Activated CD4-positive, alpha-beta memory T cell treated with anti-CD3 and anti-CD28 coated beads, Interleukin-2, amount 10 ng/mL, durations not matched to agents 7 days and 5 days (primary cell): ENCODE measurements at places on chromosomes 5 and 9.

- DNase-seq, result no peak
- no peaks in the 10 kb centered on the region for H3K4me1 ChIP-seq
- no peak overlapping the region for H3K4me3 ChIP-seq
- H3K27ac ChIP-seq, result no peak overlapping the region
Measured at GRCh38 chr9:7287986-7288385, 511.6 kb downstream of the DMAC1 start.

GRCh38 chr5:14189680-14190079 lies 46.5 kb downstream of the TRIO start:
- H3K27me3 ChIP-seq, result peaks cover 2% of the 10 kb centered on the region
- no peak overlapping the region for H3K4me3 ChIP-seq
- DNase-seq, result no peak
- no peaks in the 10 kb centered on the region for H3K36me3 ChIP-seq
- H3K27ac ChIP-seq, result no peak overlapping the region
- no peaks in the 10 kb centered on the region for H3K4me1 ChIP-seq

- H3K4me1 ChIP-seq, result no peaks in the 10 kb centered on the region
- DNase-seq, result no peak
- peaks cover 14% of the 10 kb centered on the region for H3K27me3 ChIP-seq
- H3K4me3 ChIP-seq, result no peak overlapping the region
Measured at GRCh38 chr9:130333041-130333711, 67.6 kb downstream of the HMCN2 start.

GRCh38 chr9:93427655-93428379 lies 23.7 kb upstream of the FAM120A start:
- no peak overlapping the region for H3K4me3 ChIP-seq
- H3K27me3 ChIP-seq, result peaks cover 26% of the 10 kb centered on the region
- no peak for DNase-seq
- peaks cover 2% of the 10 kb centered on the region for H3K4me1 ChIP-seq

- no peaks in the 10 kb centered on the region for H3K27me3 ChIP-seq
- DNase-seq, result no peak
- no peak overlapping the region for H3K4me3 ChIP-seq
- H3K36me3 ChIP-seq, result no peaks in the 10 kb centered on the region
- no peaks in the 10 kb centered on the region for H3K4me1 ChIP-seq
- H3K27ac ChIP-seq, result no peak overlapping the region
Measured at GRCh38 chr9:28034242-28034641, 461.0 kb upstream of the C9orf72 start.

- DNase-seq, result no peak
- no peak overlapping the region for H3K4me3 ChIP-seq
- H3K27me3 ChIP-seq, result peaks cover 17% of the 10 kb centered on the region
- peaks cover 37% of the 10 kb centered on the region for H3K4me1 ChIP-seq
- no peak overlapping the region for H3K27ac ChIP-seq
- H3K36me3 ChIP-seq, result peaks cover 25% of the 10 kb centered on the region
Measured at GRCh38 chr9:21336457-21336856, 1.3 kb upstream of the KLHL9 start.

GRCh38 chr5:157793301-157793700 lies 49.8 kb downstream of the LSM11 start:
- H3K36me3 ChIP-seq, result peaks cover 38% of the 10 kb centered on the region
- H3K27ac ChIP-seq, result no peak overlapping the region
- H3K27me3 ChIP-seq, result no peaks in the 10 kb centered on the region
- DNase-seq, result no peak

DNA sequence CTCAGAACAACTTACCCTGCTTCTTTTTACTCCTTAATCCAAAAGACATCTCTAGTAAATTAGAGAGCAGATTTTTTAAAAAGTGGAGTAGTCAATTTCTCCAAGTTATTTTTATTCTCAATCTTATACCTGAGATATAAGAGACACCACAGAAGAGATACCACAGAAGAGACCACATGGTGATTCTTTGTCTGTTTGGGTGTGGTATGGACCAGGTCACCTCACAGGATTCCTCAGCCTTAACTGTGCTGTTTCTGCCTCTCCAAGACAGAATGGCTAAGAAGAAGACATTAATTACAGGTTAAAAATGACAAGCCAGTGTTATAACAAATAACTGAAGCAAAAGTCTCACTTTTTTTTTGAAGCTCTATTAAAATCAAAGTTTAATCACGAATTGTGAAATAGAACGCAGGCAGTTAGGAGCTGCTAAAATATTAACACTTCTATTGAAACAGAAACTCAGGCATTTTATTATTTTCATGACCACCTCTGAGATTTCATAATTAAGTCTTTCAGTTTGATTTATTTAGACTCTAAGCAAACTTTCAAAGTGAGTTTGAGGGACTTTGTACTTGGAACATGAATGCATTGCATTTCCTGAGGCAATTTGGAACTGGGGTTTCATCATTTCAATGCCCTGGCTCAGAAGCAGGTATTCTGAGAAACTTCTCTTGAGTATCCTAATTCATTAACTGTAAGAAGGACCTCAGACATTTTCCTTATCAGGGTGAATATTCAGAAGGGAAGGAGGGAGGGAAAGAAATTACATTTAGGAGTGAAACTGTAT lies 280.7 kb downstream of the KCTD16 start:
- no peak overlapping the region for H3K4me3 ChIP-seq
- H3K4me1 ChIP-seq, result no peaks in the 10 kb centered on the region
- H3K27me3 ChIP-seq, result no peaks in the 10 kb centered on the region
- no peaks in the 10 kb centered on the region for H3K36me3 ChIP-seq

DNA sequence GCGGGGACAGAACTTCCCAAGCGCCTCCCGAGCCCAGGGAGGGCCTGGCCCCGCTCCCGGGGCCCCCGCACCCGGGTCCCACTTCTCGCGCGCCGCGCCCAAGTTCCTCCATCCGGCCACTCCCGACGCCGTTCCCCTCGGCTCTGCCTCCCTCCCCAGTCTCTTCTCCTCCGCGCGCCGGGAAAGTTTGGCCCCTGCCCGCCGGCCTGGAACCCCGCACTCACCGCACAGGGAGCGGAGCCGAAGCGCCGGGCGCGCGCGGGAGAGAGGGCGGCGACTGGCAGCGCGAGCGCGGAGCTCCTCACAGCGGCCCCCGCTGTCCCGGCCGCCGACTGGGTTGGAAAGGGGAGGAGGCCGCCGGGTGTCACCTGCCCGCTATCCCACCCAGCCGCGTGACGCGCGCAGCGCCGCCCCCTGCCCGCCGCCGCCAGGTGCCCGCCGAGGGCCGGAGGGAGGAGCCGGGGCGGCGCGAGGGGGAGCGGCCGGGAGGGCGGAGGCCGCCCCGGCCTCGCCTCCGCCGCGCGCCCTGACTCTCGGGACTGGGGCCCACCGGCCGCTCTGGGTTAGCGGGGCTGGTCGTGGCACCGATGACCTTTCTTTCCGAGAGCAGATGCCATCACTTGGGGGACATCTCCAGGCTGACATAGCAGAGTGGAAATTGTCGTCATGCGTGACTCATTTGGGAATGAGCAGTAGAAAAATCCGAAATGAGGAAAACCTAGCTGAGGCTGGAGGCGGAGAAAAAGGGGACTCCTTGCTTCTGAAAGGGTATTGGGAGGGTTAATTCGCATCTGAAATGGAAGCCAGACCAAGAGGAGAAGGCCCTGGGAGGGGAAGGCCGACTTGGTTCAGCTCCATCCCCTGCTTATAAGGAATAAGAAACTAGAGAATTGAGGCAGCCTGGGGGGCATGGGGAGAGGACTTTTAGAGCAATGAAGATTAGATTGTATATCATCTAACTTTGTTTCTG lies at the start of gene ELOVL7:
ELOVL7 (minus strand) TSS at position 334 of the 970 bp plus-strand sequence. CDS start 56,872 bp downstream, outside the sequence.
- H3K27me3 ChIP-seq, result peaks cover 61% of the 10 kb centered on the region
- no peak within 1 kb of the TSS for H3K27ac ChIP-seq
- DNase-seq, result peak; percentile 63
- H3K36me3 ChIP-seq, result no peaks in the 10 kb centered on the region
- peak within 1 kb of the TSS; percentile 77 for H3K4me3 ChIP-seq
